Ecto neural progenitor cell (in vitro differentiated cells): ENCODE measurements at places on chromosomes 11 and 22.

GRCh38 chr22:46159777-46160176 is 9.5 kb downstream of the PPARA start:
- no peak for DNase-seq

- DNase-seq, result peak; percentile 89
These were observed at the start of gene LRRC56 for GRCh38 chr11:536841-537621. TSS of gene LRRC56 (plus strand) at chr11:537527. CDS start at chr11:540685, 3,158 bp downstream.

GRCh38 chr11:65159012-65159411 is 11.0 kb upstream of the SPDYC start:
- DNase-seq, result no peak

DNA sequence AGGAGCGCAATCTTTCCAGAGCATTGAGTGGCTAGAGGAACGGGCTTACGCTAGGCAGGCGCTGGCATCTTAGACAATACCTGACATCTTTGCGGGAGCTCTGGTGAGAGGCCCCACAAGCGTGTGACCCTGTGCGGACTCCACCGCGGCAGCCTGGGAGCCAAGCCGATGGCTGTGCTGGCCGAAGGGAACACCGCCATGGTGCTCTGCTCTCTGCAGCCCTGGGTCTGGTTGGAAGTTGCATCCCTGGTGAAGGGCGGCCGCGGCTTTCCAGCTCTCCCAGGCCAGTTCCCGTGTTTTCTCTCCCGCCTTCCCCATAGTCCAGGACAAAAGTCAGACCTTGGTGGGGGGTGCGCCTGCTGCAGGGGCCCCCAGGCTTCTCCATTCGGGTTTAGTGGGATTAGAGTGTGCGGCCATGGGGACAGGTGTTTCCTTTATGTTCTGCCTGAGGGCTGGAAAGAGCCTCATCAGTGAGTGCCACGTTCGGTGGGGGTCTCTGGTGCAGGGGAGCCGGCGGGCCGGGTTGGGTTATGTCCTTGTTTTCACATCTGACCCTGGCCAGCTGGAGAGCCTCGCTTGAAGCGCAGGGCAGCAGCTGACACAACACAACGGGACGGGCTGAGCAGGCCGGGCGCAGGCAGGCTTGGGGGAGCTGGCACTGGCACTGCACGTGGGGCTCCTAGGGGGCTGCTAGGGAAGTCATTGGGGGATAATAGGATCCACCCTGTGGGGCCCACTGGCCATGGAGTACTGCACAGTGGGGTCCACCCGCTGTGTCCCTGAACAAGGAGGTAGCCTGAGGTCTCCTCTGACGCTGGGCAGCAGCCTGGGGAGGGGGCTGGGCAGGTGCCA is 94.8 kb downstream of the KCNQ1 start:
- DNase-seq, result no peak

- no peak for DNase-seq
These were observed 681 bp upstream of the ARHGEF12 start for GRCh38 chr11:120335556-120335907.

DNA sequence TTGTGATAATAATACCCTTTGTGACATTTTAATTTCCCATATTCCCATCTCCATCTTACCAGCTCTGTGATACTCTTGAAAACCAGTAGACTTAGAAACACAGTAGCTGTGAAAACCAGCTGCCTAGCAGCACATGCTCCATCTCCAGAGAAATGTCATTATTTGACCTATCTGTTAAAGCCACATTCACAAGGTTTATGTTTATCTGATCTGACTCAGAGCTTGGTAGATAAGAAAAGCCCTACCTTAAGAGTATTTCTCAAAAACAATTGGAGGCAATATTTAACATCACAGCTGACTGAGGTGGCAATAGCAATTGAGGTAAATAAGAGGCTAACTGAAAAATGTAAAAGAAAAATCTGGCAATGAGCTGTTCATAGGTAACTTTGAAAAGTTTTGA is 8.1 kb upstream of the ANO3 start:
- DNase-seq, result no peak

GRCh38 chr11:15493921-15494620 is 379.3 kb downstream of the INSC start:
- no peak for DNase-seq

DNA sequence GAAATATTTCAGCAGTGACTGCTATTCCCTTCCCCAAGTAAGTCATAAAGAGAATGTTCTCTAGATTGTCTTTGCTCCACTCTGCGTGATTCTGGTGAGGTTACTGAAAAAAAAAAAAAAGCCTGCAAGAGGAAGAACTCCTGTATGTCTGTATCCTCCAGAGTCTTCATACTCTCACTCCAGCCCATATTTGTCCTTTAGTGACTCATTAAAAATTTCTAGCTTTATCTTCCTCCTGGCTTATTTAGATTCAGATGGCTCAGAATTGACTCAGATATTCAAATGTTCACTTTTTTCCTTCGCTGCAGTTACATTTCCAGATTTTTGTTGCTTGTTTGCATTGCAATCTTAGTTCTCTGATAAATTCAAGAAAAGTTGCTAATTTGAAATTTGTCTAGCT is 76.3 kb upstream of the CNTN5 start:
- no peak for DNase-seq
